T-helper 1 cell (primary cell): ENCODE measurements at places on chromosomes 5 and 9.

DNA sequence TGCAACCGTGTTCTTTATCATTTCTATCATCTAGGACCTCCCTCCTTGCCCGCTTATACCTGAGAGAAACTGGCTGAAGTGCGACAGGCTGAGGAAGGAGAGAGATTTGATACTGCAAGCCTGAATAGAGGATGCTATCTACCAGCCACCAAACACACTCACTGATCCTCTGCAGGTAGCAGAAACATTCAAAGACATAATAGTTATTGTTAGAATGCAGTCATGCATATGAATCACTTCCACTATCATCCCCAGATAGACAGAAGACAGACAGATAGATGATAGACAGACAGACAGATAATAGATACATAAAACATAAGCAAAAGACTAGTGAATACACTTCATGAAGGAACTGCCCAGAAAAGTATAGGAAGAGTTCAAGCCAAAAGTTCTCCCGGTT is 32.9 kb downstream of the FAM81B start:
- DNase-seq: no peak

DNA sequence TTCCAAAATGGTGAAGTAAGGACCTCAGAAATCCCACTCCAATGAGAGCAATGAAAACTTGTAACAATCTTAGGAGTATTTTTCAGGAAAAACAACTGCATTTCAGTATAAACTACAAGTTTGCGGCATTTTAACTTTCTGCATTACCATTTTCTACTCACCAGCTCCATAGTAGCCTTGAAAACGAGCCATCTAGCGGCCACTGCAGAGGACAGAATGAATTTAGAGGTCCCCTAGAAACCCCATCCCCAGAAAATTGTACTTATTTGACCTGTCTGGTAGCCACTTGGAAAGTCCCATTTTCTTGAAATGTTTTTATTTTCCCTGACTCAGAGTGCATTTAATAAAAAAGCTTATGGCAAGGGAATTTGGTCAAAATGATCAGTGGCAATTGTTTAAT is 205.4 kb upstream of the ITGA1 start:
- no peak for DNase-seq

DNA sequence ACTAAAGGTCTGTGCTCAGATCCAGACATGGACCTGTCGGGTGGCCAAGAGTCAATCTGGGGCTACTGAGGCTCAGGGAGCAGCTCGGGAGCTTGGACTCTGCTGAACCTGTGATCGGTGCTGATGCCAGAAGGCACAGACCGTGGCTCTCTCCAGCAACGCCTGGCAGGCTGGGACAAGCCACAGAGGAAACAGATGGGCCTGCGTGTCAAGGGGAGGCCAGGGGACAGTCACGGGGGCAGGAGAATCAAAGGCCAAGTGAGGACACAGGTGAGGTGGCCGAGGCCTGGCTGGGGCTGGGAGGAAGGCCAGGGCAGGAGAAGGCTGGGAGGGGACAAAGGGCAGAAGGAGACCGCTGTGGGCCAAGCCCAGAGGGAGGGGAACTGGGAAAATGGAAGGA is 43.4 kb downstream of the EPB41L4B start:
- no peak for DNase-seq

DNA sequence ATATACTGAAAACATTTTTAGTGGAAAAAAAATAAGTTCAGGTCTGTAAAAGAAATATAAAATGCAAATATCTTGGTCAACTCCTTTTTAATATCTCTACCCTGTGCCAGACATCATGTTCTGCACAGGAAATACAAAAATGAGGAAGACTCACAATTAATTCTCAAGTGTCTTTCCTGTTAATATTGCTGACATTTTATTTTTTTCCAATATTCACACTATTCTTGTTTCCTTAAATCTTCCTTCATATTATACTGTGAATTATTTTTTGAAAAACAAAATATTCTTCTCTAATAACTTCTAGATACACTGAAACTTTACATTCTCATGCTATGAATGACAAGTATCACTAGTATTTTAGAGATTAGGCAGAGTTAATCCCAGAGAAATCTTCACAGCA is 334.7 kb upstream of the FTMT start:
- no peak for DNase-seq

- DNase-seq: no peak
Measured at GRCh38 chr5:159316519-159317383, 13.5 kb downstream of the IL12B start.

- no peak for DNase-seq
Measured at GRCh38 chr5:99331061-99331460, 402.3 kb upstream of the CHD1 start.

GRCh38 chr9:6450641-6451375 is 37.8 kb downstream of the UHRF2 start:
- DNase-seq: no peak

DNA sequence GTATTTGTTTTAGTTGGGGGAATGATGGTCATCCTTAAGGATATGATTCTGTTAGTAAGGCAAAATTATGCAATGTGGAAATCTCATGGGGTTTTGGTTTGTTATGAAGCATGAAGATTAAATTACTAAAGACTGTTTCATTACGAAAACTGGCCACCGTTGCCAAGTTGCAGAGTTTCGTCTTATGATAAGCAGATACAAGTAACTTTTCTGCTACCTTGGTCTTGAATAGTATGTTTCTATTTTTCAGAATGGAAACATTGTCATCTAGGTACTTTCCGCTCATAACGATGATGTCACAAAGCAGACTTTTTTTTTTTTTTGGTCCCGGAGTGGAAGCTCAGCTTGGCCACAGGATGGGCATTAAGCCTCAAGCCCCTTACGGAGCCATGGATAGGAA is 4.2 kb downstream of the CCNI2 start:
- DNase-seq: no peak

GRCh38 chr5:59786334-59786805 is 107.2 kb downstream of the PDE4D start:
- no peak for DNase-seq

- DNase-seq: no peak
Measured at GRCh38 chr9:94931740-94932139, 205.2 kb downstream of the AOPEP start.

- DNase-seq: no peak
Measured at GRCh38 chr5:93008502-93009207, 572.4 kb downstream of the NR2F1-AS1 start.

- DNase-seq: no peak
Measured at GRCh38 chr9:105116052-105116868, 128.2 kb upstream of the SLC44A1 start.

GRCh38 chr9:38417003-38417945 is 7.0 kb downstream of the IGFBPL1 start:
- DNase-seq: no peak
